ENCODE measurements at places on chromosomes 2 and 18.

GRCh38 chr2:70340761-70341476, 39.1 kb upstream of the FAM136A start:
- DNase-seq, result peak; percentile 35

DNA sequence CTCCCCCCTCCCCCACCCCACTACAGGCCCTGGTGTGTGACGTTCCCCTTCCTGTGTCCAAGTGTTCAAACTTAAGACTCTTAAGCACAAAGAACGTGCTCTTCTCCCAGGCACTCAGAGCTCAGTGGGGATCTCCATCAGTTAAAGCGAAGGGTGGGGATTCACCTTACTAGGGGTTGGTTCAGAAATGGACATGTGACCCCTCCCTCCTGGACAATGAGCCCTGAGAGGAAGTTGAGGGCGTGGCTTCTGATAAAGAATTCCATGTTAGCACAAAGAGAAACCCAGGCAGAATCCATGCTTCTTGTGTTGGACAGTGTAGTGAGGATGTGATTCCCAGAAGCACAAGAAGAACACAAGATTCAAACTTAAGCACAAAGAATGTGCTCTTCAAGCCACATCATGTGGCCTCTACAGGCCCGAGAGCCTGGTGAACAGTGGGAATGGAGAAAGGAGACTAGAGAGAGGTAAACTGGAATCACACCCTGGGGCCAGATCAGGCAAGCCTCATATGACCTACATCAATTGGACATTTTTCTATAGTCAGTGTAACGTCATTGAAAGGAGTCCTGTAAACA, 78.1 kb upstream of the TTC39C start:
- no peak for DNase-seq

- DNase-seq, result no peak
Observed at GRCh38 chr2:219186754-219187456, 8.8 kb downstream of the RETREG2 start.

- no peak for DNase-seq
Observed at GRCh38 chr2:20551945-20552328, 99.0 kb downstream of the HS1BP3 start.

GRCh38 chr18:9101730-9102507, 580 bp upstream of the NDUFV2 start:
- DNase-seq, result peak; percentile 59

GRCh38 chr18:34048423-34048822, 176.3 kb downstream of the NOL4 start:
- peak; percentile 24 for DNase-seq

DNA sequence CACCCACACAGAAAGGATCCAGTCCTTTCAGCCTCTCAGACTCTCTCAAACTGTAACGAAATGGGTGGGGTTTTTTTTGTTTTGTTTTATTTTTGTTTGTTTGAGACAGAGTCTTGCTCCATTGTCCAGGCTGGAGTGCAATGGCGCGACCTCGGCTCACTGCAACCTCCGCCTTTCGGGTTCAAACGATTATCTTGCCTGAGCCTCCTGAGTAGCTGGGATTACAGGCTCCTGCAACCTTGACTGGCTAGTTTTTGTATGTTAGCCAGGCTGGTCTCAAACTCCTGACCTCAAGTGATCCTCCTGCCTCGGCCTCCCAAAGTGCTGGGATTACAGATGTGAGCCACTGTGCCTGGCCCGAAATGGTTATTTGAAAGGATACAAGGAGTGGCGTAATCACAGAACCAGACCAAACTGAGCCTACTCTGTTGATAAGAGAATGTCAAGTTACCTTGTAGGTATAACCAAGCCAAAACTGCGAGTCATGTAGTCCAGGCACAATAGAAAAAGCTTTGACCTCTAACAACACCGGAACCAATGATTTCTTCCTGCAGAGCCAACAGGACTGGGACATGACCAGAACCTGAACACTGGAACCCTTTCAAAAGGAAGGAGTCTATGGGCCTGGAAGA, 72.5 kb downstream of the NCAPH start:
- DNase-seq, result no peak

DNA sequence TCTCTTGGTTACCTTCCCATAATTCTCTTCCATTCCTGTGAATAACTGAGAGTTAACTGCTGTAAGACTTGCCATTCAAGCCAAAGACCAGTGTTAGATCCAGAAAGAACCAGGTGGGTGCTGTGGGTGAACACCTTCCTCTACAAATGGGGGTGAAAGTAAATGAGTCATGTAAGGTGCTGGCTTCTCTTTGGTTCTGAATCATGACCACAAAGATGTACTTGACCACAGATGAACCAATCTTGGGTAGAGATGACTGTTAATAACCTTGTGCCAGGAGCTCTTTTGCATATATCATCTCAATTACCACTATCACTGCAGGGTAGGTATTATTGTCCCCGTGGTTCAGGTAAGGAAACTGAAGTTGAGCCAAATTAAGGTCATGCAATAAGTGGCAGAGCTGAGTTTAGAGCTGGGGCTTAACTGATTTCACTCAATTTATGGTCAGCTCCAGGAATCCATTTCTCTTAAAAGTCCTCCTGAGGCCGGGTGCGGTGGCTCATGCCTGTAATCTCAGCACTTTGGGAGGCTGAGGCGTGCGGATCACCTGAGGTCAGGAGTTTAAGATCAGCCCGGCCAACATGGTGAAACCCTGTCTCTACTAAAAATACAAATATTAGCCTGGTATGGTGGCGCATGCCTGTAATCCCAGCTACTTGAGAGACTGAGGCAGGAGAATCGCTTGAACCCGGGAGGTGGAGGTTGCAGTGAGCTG, 244.9 kb upstream of the CXCR4 start:
- peak; percentile 82 for DNase-seq

- no peak for DNase-seq
Observed at GRCh38 chr2:20629581-20630171, 21.2 kb downstream of the HS1BP3 start.

GRCh38 chr2:130335226-130335625, 7.5 kb upstream of the IMP4 start:
- no peak for DNase-seq

Data from GM12865 (cell line).